Mesothelial cell of epicardium (in vitro differentiated cells): ENCODE measurements at places on chromosomes 7 and 10.
A peak's percentile ranks its signal among the peaks of the same experiment; 100 is the strongest.

DNA sequence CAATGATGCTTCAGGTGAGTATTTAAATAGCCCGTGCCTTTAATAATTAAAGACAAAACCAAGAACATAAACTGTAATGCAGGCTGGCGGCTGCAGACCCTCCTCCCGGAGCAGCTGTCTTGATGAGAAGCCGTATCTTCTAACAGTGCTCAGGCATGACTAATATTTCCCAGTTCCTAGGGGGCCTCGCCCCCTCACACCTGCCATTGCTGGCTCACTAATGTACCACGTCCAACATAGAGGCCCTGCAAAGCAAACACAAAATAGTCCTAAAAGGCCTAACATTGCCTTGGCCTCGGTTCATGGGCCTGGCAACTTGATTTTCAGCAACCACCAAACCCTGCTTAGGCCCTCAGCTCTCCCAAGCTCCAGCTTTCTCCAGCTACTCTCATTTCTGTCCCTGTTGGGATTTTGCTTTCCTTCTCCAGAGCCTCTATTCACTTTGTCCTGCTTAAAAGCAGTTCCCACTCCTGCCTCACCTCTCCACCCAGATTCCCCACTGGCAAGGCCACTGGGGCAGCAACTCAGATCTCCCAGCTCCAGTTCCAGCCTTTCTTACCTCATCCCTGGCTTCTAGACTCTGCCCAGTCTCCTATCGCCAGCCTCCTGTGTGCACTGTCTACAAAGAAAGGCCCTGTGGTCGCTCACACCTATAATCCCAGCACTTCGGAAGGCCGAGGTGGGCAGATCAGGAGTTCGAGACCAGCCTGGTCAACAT, 16.2 kb downstream of the SORBS1 start:
- no peak for DNase-seq

GRCh38 chr7:83270407-83270806, 107.7 kb upstream of the PCLO start:
- DNase-seq, result no peak

DNA sequence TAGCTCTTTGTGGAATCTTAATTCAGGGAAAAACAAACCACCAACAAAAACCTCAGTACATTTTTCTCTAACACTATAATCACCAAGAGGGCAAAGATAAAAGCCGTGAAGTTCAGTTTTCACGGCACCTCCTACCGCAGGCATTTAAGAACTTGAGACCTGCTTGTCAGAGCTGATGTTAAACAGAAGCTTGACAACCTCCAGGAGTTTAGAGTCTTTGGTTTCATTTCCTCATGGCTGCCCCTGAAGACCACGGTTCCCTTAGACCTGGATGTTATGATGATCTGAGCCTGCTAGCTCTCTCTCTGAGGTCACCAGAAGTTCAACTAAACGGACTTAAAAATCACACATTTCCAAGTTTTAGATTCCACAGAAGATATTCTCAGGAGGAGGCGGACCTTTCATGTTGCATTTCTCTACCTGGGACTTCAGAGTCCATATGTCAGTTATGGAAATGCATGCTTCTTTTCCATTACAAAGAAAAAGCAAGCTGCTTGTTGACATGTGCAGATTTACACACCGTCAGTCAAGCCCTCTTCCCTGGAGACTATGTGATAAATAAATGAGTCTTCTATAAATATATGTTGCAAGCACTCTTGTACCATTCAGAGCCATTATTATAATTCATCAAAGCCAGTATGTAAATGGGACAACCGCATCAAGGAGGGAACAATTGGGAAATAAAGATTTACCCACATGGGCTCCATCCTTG, 258.0 kb downstream of the GFRA1 start:
- DNase-seq, result no peak

DNA sequence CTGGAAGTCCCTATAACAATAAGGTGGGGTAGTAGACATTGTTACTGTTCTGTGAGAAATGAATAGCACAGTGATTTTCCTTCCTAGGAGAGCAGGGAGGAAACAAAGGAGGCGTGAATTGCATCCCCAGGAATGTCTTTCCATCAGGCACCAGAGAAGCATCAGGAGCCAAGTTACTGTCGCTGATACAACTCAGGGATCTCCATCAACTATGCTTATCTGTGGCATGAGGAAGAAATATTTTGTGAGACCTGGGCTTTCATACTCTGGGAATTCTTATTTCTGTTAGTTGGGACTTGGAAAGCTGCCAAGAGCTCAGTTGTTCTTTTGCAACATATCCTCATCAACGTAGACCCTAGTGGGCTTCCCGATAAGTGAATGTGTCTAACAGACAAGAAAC, 622.3 kb downstream of the SUGCT start:
- no peak for DNase-seq

- DNase-seq, result no peak
Observed at GRCh38 chr7:28554802-28555471, 142.6 kb downstream of the CREB5 start.

DNA sequence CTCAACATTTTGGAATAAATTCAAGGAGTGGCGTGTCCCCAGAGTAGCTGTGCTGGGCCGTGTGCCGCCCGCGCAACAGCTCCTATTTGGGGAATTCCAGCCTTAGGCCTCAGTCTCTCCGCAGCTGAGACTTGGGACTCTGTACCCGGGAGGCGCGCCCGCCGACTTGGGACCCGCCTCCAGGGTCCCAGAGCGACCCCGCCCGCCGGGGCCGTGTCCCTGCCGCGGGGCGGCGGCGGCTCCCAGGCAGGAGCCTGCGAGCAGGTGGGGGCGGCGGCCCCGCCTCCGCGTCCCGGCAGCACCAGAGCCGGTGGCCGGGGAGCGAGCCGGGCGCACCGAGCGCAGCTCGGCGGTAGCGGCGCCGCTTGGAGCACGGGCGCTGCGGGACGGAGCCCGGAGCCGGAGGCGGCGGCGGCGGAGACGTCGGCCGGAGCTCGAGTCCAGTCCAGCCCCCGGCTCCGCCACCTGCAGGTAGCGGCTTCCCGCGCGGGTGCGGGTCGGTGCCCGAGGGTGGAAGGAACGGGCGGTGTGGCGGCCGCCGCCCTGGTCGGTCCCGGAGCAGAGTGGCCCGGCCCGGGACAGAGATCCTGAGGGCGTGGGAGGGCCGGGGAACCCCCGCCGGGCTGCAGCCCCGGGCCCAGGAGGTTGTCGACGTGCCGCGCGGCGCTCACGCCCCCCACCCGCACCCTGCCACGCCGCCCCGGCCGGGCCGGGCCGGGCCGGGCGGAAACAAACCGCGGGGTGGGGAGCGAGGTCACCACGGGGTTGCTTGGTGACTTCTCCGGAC, at the start of gene WIPF3:
WIPF3 (plus strand) TSS at position 301 of the 787 bp plus-strand sequence. CDS start 28,217 bp downstream, outside the sequence.
- peak; percentile 34 for DNase-seq

DNA sequence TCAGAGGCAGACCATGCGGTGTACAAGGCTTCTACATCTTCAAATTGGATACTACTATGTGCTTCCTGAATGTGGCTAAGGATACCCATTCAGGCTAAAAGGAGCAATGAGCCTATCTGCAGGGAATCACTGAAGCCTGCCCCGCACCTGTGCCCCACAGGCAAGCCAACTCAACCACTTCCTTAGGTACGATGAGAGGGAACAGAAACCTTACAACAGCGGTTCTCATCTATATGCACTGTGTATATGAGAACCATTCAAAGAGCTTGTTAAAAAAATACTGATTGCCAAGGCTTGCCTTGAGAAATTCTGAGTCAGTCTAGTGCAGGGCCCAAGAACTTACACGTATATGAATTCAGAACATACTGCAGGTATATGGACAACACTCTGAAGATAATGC, 679.6 kb downstream of the PARD3 start:
- no peak for DNase-seq

GRCh38 chr10:112526906-112527305, 79.9 kb downstream of the VTI1A start:
- DNase-seq, result no peak

GRCh38 chr10:108586424-108586823, 1336.9 kb downstream of the XPNPEP1 start:
- no peak for DNase-seq

- no peak for DNase-seq
Observed at GRCh38 chr10:6607182-6607581, 27.1 kb upstream of the PRKCQ start.

- no peak for DNase-seq
Observed at GRCh38 chr7:105278973-105279687, 109.6 kb downstream of the SRPK2 start.

DNA sequence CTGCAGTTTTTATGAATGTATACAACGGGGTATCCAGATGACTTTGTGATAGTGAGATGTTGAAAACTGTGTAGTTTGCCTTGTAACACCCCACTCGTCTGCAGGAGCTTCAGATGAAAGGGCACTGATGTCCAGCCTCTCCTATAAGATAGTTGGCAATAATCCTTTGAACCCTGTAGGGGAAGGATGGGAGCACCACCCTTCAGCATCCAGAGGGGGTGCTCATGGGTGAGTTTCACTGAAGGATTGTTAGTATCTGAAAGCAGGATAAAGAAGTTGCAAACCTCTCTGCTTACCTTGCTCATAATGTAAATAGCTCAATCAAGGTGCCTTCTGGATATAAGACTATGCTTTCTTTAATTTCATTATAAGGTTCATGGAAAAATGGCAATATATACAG, 201.5 kb downstream of the TMEM178B start:
- no peak for DNase-seq

- no peak for DNase-seq
Observed at GRCh38 chr10:126634347-126634746, 36.1 kb downstream of the C10orf90 start.

- no peak for DNase-seq
Observed at GRCh38 chr10:119341459-119342301, 134.3 kb downstream of the GRK5 start.

DNA sequence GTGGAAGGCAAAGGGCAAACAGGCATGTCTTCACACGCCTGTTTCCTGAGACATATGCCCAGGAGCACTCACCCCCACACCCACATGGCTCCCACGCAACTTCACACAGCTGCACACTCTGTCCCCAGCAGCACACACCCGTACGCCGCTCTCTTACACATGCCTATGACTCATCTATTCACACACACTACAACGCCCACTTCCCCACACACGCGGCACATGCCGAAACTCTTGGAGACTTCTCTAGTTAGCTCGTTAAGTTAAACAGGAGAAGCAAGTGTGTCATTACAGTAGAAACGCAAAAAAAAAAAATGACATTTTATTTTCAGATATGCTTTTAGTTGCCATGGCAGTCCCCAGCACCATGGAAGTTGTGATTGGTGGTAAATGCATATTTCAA, 6.7 kb downstream of the CALN1 start:
- DNase-seq, result no peak

DNA sequence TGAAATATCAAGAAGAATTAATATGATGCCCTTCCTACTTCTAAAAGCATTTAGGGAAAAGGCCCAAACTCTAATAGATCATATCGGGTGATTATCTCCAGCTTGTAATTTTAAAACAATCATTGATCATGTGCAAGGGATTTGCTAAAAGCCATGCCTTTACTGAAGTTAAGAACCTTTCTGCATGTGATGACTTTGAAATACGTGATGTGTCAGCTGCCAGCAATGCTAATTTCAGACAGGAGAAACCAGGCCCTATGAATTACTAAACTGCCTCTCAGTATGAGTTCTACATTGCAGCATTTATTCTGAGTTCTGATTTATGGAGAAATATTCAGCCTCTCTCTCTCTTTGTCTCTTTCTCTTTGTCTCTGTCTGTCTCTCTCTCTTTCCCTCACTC, 203.6 kb upstream of the AKR1E2 start:
- no peak for DNase-seq

GRCh38 chr10:33193057-33193700, 141.3 kb downstream of the NRP1 start:
- peak; percentile 47 for DNase-seq

DNA sequence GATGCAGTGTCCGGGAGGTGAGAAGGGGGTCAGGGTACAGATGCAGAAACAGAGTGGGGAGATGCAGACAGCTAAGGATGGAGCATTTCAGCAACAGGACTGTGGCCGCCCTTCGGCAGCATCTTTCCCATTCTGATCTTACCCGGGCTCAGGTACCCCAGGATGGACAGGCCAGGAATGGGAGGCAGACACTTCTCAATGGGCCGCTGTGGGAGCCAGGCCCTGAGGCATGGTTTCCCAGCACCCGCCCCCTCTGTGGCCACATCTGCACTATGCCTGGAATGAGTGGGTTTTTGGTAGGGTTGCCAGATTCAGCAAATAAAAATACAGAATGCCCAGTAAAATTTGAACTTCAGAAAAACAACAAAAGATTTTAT, 105.2 kb upstream of the CTBP2 start:
- DNase-seq, result no peak

DNA sequence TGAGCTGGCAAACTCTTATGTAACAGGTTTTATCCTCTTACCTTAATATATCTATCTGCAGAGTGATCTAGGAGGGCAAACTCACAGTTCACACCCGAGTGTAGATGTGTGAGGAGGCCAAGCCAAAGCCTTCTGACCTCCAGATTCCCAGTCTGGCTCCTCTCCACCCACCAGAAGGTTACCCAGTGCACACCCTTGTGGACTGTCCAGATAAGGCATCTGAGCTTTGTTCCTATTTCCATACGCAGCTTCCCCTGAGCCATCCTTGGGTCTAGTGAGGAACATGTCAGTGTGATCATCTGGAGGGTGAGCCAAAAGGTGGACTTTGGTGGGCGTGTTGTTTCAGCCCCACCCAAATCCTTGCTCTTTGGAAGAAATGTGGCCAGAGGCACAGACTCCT, 203.0 kb upstream of the MEOX2 start:
- DNase-seq, result no peak

DNA sequence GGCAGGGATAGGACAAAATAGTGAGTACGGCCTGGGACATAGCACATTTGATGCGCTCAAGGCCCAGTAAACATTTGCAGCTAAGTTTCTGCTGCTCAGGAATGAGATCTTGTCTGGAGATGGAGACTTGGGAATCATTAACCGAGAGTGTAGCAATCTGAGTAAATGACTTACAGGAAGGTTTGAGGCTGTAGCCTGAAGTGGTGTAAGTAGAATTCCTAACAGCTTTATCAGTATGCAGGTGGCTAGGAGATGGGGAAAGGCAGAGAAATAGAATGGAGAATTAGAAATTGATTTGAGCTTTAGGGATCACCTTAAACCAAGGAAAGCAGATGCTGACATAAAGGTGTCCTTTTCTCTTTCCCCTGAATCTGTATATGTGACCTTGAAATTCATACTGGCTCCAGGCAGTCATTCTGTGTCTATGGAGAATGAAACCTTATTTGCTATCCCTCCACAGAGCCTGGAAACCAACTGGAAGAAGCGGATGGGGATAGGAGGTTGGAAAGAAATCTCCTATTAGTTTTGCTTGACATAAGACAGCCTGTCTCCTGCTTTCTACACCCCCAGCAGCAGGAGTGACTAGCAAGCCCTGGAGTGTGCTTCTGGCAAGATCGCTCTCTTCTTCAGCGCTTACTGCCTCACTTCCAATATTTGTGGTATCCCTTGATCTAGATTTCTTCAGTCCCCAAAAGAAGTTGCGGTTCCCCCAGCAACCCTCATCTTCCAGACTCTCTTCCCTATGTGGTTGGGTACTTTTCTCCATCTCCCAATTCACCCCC, 6.4 kb upstream of the PON2 start:
- no peak for DNase-seq

DNA sequence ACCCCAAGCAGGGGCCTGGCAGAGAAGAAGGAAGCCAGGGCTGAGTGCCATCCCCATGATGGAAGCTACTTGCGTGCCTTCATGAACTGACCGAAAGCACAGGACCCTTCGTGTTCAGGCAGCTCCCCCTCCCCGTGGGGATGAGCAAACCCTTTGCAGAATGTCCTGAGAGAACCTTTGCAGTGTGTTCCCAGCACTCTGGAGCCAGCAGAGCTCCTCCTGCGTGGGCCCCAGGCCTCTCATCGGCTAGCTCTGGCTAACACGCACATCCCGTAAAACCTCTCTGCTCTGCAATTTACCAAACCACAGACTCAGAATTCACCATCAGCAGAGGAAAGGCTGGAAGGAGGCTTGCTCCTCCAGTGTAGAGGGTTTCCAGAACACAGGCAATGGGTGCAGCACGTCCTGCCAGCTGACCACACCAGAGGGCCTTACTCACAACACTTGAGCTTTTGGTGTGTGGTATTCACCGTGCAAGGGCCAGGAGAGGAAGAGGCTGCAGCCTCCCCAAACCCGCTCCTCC, 3.1 kb downstream of the SH3PXD2A start:
- no peak for DNase-seq
